Renal cortical epithelial cell (primary cell): ENCODE measurements at places on chromosomes 1 and 21.

DNA sequence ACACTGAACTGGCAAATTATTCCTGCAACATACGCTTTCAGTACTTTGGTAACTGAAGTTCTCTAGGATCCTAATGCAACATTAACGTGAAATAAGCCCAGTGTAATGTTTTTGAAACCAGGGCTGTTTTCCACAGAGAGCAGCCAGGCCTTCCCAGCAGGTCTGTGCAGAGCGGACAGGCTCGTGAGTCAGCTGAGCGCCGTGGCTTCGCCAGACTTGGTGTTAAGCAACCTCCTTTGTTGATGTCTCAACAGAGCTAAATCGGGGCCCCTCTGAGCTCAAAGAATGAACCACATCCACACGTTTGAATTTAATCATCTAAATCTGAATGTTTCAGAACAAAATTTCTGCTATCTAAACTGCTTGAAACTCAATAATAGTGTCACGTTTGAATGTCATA lies 181.8 kb upstream of the FMN2 start:
- DNase-seq, result no peak

- peak; percentile 59 for DNase-seq
Observed at GRCh38 chr1:156052862-156053767, 483 bp downstream of the UBQLN4 start.

DNA sequence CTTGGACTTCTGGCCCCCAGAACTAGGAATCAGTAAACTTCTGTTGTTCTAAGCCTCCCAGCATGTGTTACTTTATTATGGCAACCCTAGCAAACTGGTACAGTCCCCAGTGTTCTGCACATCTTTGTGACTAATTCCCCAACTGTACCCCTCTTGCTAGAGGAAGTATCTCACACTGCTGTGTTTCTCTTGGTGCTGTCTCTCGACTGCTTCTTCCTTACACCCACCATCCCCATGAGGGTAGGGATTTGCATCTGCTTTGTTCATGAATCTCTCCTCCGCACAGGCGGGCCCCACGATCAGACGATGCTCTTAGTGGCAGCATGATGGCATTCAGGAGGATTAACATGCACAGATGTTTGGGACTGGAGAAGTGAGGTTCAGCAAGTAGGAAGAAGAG lies 46.7 kb downstream of the CLIC6 start:
- DNase-seq, result no peak

- peak; percentile 49 for DNase-seq
Observed at GRCh38 chr21:39429445-39429844, 16.1 kb downstream of the LCA5L start.

DNA sequence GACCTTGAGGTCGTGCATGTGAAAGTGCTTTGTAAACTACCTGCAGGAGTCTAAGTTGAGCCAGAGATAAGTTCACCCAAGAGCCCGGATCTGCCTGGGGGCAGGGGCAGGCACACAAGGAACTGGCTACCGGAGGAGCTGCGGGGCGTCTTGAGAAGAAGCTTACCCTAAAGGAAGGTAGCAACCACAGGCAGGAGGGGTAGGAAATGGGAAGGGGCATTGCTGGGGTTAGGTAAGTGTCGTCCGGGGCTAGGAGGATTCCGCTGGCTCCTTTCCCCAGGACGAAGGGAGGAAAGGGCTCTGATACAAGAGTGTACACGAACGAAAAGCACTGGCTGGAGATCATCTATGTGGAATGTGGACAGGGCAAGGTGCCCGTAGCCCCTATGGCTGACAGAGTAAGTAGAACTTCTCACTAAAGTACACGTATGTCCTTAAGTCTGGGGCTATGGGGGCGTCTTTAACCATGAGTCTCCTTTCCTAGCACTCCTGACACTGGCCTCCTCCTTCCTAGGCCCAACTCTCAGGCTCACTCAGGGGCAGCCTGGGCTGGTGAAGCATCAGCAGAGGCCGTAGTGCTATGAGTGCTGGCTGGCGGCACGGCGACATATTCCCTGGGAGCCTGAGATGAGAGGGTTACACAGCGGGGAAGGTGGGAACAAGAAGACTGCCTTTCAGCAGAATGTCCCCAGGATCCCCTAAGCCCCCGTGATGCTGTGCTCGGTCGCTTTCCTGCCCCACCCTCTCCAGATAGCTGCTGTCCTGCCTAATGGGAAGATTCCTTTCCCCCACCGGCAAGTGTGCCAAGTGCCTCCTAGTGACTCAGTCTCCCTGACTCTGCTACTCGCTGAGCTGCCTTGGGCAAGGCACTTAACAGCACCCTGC lies 9.1 kb upstream of the GALNT2 start:
- DNase-seq, result no peak

GRCh38 chr1:46721686-46722205 lies 2.8 kb upstream of the EFCAB14 start:
- no peak for DNase-seq

GRCh38 chr1:71593523-71593922 lies 512.7 kb upstream of the ZRANB2 start:
- no peak for DNase-seq

- DNase-seq, result no peak
Observed at GRCh38 chr1:200174525-200175295, 147.2 kb downstream of the NR5A2 start.
